ENCODE measurements at places on chromosomes 6 and 20.

DNA sequence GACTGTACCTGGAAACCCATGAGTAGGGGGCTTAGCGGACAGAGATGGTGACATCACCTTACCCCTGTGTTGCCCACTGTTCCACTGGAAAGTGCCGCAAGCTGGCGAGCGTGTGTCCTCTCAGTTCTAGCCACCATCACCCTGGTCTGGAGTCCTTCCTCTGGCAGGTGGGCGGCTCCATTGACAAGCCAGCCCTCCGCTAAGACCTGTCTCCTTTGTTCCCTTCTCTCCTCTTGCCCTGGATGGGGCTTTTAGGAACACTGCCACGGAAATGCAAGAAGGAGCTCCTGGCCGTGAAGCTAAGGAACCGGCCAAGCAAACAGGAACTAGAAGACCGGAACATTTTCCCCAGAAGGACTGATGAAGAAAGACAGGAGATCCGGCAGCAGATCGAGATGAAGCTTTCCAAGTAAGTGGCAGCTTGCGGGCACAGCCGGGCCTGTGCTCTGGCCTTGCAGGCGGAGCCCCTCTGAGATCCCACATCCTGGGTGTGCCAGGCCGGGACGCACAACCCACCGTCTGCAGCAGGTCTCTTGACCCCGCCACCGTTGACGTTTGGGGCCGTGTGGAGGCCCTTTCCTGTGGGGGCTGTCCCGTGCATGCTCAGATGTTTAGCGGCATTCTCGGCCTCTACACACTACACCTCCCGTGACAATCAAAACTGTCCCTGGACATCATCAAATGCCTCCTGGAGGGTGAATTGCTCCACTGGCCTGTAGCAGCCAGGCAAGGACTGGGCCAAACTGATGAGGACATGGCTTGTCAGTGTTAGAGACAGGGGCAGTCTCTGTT lies 127.5 kb downstream of the SYCP2 start:
- no peak for DNase-seq

- peak; percentile 44 for DNase-seq
Measured at GRCh38 chr6:26401987-26402658, at the start of gene BTN3A1. BTN3A1 (plus strand) TSS chr6:26402275; CDS start chr6:26405564, 3,289 bp downstream.

- no peak for DNase-seq
Measured at GRCh38 chr6:104603108-104603745, 256.5 kb downstream of the HACE1 start.

- no peak for DNase-seq
Measured at GRCh38 chr6:147793871-147794643, 285.6 kb downstream of the SAMD5 start.

GRCh38 chr6:145548933-145549648 lies 186.2 kb downstream of the EPM2A start:
- DNase-seq, result no peak

GRCh38 chr6:90393232-90393884 lies 96.7 kb upstream of the BACH2 start:
- peak; percentile 57 for DNase-seq

DNA sequence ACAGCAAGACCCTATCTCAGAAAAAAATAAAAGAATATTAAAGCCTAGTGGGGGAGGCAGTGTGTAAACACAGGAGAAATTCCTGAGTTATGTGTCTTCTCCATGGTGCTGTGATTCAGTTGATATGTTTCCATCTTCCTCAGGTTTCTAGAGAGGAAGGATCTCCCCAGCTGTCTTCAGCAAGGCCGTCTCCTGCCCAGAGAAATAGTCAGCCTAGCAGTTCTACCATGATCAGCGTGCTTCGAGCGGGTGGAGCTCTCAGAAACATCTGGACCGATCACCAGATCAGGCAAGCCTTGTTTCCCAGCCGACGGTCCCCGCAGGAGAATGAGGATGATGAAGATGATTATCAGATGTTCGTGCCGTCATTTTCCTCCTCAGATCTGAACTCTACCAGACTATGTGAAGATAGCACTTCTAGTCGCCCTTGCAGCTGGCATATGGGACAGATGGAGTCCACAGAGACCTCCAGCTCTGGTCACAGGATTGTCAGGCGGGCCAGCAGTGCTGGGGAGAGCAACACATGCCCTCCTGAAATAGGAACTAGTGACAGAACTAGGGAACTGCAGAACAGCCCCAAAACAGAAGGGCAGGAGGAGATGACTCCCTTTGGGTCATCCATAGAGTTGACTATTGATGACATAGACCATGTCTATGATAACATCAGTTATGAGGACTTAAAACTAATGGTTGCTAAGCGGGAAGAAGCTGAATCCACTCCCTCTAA lies 34.9 kb upstream of the MTHFD1L start:
- DNase-seq, result no peak

DNA sequence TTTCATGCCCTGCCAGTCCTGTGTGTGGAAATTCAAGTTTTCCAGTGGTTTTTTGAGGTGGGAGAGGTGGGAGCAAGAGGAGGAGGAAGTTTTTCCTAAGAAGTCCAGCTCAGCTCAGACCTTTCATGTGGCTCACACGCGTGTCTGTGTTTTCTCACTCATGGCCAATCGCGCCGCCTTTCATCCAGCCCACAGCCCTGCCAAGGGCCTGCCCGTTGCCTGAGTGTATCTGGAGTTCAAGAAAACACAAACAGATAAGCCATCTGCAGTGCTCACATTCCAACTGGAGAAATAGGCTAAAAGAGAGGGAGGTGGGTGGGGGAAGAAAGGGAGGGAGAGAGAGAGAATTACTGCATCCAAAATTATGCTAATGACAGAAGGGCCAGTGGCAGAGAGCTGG lies 12.6 kb upstream of the MPC1 start:
- no peak for DNase-seq

DNA sequence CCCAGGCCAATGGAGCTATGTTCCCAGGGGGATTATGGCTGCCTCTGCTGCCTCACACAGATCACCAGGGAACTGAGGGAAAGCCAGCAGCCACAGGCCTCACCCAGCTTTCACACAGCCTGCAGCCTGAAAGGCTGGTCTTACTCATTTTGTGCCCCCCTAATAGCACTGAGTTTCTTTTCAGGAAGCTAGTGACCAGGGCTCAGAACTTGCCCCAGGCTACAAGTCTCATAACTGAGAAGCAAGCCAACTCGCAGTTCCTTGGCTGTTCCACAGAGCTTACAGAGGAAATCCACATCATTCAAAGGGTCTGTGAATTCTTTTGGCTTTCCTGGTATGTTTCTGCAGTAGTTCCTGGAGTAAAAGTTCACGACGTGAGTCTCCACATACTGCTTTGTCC lies 524.8 kb upstream of the GJE1 start:
- DNase-seq, result no peak

GRCh38 chr20:37510226-37510625 lies 10.8 kb upstream of the NNAT start:
- no peak for DNase-seq

- no peak for DNase-seq
Measured at GRCh38 chr20:53660947-53661381, 67.3 kb upstream of the ZNF217 start.

GRCh38 chr6:73109659-73110058 lies 115.6 kb downstream of the KHDC1L start:
- no peak for DNase-seq

DNA sequence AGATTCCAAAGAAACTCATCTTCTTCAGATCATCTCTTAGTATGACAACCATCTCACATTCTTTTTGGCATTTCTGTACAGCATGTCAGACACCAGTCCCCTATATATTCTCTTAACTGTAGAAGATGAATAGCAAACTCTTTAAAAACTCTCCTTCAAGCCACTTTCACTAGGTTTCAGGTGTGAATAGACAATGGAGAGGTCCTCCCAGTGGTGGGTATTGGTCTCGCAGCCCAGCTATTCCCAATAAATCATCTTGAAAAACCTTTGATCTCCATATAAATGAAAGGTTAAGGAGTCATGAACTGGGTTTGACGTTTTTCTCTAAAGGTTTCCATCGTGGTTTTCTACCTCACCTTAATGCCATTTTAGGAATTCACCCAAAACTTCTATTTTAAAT lies 180.0 kb downstream of the GJA1 start:
- DNase-seq, result no peak

DNA sequence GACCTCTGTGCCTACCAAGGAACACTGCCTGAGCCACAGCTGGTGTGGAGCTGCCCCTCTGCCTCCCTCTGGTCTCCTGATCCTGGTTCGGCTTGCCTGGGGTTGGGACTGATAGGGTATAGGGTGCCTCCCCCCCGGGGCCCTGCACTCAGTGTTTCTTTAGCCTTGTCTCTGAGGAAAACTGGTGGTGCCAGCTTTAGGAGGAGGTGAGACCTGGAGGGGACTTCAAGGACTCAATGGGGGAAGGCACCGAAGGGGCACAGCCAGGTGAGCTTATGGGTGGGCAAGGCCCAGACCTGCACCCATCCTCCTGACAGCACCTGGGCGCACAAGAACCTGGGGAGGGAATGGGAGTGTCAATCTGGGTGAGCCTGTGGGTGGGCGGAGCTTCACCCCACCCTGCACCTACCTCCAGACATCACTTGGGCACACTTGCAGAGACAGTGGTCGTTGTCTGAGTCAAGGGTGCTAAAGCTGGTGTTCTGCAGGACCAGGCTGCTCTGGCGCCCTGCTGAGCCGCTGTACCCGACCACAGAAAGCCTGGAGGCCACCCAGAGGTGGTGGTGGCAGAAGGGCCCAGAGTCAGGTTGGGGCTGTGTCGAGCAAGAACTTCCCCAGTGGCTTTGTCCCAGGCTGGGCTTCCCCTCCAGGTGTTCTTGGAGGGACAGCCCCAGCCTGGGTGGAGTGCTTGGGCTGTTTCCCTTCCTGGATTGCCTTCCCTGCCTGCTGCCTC lies 40.5 kb downstream of the FAM110A start:
- DNase-seq, result no peak

GRCh38 chr20:18046535-18046934 lies 11.2 kb downstream of the OVOL2 start:
- no peak for DNase-seq

DNA sequence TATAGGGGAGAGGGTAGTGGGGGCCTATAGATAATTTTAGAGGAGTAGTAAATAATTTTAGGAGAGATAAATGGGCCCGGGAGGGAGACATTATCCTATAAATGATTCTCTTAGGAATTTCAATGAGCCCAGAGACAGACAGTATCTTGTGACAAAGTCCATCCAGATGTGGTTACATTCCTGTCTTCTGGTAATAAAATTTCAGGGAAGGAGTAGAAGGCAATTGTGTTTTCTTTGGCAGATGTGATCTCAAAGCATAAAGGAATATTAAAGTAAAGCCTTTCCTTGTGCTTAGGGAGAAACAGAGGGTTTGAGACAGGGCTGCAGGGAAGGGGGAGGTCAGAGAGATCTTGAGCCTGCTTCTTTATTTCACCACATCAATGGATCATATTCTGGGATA lies 979.8 kb upstream of the GJE1 start:
- no peak for DNase-seq

DNA sequence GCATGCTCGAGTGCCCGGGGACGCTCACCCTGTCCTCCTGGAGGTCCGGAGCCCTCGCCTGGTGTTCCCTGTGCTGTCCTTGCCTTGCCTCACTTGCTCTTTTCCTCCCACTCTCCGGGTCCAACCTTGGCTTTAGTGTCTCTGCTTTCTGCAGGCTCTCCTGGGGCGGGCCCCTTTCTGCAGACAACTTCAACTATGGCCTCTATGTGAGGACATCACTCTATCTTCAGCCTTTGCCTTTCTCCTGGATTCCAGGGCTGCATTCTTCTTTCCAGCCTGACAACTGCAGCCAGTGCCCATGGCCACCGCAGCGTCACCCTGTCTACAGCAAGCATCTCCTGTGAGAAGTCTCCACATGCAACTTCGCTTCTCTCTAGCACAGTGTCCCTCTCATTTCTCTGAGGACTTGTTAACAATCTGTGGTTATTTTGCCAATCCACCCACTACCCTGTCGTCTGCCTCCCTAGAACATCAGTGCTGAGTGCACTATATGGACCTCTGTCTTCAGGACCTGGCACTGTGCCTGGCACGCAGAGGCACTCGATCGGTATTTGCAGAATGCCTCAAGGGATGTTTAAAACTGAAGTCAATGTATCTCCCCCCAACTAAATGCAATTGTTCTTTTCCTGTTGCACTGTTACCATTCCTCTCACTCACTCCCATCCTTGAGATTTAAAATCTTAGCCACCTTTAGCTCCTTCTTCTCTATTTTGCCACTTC lies 35.9 kb downstream of the FOXC1 start:
- DNase-seq, result no peak

- no peak for DNase-seq
Measured at GRCh38 chr6:84639396-84639795, 125.0 kb downstream of the TBX18 start.

GRCh38 chr20:1820138-1821079 lies 74.8 kb upstream of the SIRPA start:
- DNase-seq, result no peak

DNA sequence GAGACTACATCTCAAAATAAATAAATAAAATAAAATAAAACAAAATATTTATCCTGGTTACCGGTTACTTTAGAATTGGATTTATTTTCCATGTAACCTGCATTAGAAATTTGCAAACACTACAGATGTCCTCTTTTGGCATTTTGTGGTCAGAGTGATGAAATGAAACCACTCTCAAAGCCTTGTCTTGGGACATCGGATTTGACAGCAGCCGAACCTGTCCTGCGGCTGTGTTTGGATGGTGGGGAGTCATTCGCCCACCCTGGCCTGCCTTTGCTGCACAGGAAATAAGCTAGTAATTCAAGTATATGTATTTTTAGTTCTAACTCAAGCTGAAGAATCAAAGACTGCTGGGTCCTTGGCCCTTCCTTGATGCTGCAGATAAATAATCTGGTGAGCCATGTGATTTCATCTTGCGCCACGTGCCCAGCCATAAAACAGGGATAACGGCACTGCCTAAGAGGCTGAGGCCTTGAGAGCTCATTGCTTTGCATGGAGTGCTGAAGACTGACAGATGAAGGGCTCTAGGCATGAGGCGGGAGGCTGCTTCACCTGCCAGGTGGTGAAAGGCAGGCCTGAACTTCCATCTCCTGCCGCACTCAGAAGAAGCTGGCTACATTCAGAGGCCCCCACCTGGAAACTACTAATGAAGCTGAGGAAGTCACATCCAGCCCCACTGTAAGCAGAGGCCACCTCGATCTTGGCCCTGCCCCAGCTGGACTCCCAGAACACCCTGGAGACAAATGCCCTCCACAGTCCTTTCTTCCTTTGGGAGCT lies 76.9 kb downstream of the NOL4L start:
- no peak for DNase-seq

DNA sequence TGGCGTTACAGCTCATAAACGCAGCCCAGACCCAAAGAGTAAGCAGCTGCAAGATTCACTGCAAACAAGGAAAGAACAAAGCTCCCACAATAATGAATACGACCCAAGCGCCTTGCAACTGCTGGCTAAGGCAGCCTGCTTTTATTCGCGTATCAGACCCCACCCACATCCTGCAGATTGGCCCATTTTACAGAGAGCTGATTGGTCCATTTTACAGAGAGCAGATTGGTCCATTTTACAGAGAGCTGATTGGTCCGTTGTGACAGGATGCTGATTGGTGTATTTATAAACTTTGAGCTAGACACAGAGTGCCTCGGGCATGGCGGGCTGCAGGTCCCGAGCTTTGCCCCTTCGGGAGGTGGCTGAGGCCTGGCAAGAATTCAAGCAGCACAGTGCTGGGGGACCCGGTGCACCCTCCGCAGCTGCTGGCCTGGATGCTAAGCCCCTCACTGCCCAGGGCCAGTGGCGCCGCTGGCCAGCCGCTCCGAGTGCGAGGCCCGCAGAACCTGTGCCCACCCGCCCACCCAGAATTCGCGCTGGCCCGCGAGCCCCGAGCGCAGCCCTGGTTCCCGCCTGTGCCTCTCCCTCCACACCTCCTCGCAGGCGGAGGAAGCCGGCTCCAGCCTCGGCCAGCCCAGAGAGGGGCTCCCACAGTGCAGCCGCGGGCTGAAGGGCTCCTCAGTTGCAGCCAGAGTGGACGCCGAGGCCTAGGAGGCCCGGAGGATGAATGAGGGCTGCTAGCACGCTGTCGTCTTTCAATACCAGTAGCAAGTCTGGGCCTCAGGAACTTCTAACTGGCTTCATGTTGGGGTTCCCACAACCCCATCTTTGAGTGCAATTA lies 11.2 kb upstream of the RPS10 start:
- DNase-seq, result no peak

All from activated CD4-positive, alpha-beta T cell treated with anti-CD3 and anti-CD28 coated beads for 24 hours (primary cell).